Midbrain (tissue), 1 donor: ENCODE measurements at places on chromosomes 3 and 15.

GRCh38 chr3:181610973-181611265, 100.8 kb upstream of the SOX2 start:
- DNase-seq, result no peak

DNA sequence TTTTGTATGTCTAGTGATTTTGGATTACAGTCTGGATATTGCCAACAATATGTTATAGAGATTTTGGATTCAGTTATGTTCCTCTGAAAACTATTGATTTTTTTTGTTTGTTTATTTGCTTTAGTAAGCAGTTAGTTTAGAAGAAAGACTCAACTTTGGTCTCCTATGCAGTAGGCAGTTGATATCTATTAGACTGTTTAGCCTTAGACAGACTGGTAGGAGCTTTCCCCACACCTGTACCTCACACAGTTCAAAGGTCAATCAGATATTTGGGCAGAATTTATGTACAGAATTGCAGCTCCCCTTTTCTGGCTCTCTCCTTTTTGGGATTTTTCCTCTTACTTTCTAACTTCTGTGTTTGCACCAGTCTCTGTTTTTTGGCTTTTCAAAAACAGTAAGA, 42.3 kb downstream of the IL20RB start:
- no peak for DNase-seq

GRCh38 chr3:143676747-143677146, 171.5 kb downstream of the SLC9A9 start:
- no peak for DNase-seq

GRCh38 chr3:43906849-43907507, 216.2 kb downstream of the ABHD5 start:
- no peak for DNase-seq

DNA sequence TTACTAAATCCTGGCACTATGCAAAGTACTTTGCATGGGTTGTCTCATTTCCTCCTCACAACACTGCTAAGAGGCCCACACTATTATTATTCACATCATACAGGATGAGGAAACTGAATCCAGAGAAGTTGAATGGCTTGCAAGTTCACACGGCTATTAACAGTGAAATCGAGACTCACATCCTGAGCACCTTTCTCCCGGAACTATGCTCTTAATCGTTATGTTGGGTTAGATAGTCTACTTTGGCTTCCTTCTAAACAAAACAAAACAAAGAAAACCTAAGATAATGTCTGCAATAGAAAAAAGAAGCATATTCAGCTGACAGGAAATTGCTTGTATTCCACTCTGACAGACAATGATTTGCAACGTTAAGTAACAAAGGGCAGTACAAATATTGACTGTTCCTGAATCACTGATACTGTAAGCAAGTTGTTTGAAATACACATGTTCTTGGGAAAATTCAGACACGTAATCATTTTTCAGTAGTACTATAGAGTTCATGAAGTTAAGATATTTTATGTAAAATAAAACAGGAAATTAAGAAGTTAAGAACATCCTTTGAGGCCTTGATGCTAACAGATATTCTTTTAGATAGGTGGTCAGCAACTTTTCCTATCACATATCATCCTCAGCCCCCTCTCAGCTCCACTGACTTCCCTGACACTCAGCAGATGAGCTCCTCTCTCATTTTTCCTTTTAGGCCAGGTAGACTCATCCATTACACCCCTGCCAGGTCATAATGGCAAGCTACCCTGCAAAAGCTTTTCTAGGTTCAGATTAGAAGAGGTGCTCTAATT, 40.7 kb downstream of the C2CD4B start:
- no peak for DNase-seq

DNA sequence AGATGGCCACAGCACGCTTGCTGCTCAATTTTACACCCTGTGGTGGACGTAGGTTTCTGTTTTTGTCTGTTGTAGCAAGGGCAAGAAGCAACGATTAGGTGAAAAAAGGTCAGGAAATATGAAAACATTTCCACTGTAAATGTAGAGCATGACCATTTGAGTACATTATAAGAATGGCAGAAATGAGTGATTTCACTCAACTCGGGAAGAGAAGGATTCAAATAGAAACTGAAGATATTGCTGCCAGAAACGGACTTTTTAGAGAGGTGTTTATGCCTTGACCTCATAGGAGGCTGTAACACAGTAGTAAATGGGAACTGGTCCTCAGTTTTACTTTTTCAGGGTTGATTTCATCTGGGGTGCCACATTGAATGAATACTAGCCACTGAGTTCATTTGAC, 33.1 kb upstream of the GASK1A start:
- no peak for DNase-seq

DNA sequence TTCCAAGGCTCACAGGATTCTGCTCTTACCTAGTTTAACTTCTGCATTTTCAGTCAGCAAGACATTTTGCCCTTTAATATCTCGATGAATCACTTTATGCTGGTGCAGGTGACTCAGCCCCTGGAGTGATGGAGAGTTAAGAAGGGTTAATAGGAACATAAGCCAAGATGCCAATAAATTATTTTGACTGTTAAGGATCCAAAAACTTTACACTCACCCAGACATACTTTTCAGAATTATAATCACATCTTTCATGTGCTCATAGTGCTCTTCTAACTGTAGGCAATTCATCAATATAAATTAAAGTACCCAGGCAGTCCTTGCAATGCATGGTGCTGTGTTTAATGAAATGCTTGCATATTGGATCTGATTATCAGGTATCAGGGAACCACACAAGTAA, 164.1 kb upstream of the SLC2A2 start:
- no peak for DNase-seq

DNA sequence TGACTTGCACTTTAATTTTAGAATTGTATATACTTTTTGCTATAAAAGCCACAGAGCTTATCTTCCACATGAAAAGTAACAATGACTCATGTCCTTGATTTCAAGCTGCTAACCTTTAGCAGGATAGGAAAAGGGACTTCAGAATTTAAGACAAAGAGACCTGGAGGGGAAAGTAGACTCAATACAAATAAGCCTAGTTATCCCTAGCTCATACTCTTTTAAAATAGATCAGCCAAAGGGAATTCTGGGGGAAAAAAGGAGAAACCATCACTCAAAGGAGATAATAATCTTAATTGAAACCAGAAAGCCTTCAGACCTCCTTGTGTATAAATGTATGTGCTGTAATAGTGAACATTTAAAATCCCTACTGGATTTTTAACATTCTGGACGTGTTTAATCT, 930.3 kb downstream of the NTRK3 start:
- DNase-seq, result no peak

DNA sequence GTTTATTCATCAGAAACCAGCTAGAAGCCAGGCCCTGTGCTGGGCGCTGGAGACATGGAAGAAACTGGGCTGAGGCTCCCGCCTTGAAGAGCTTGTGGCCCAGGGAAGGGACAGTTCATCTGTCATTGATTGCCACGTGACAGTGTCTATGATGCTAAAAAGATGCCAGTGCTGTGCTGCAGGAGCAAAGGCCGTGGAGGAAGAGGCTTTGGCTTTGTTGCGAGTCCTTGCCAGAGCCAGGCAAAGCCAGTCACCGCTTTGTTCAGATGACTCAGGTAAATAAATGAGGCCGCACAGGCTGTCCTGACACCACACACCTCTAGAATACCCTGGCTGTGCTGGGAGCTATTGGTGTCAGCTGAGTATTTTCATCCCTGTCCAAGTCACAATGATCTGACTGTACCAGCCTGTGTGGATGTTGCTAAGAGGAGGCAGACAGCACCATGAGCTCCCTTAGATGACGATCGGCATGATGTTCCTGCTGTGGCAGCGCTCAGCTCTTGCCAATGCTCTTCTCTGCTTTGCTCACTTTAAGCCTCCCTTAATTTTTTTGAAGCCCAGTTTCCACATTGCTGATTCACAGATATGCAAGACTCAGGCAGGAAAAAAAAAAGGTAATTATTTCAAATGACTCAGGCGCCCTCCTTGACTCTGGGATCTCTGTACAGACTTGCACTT, 77.5 kb downstream of the CCNL1 start:
- DNase-seq, result no peak

GRCh38 chr3:23077126-23077525, 126.0 kb upstream of the UBE2E2 start:
- no peak for DNase-seq

DNA sequence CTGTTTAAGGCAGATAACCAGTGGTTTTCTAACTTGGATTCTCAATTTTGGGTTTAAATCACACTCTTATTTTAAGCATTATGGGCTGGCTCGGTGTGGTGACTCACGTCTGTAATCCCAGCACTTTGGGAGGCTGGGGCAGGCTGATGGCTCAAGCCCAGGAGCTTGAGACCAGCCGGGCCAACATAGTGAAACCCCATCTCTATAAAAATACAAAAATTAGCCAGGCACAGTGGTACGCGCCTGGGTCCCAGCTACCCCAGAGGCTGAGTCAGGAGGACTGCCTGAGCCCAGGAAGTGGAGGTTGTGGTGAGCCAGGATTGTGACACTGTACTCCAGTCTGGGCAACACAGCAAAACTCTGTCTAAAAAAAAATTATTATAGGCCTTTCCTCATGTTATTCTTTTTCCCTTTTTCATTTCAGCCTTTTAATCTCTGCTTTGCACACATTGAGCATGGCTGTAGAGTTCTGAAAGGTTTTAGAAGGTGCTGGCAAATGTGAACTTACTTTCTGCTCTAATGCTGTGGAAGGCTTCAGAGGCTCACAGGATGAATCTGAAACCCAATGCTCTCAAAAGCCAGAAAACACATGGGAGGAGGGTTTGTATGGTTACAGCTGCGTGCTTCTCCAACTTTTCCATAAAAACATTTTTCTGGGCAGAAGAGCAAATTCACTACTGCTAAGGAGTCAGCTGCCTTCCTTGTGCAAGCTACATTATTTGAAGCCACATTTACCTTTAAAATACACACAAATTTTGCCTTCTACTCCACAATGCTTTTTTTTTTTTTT, 32.5 kb downstream of the CHAC1 start:
- DNase-seq, result no peak

GRCh38 chr3:124014366-124014942, 22.5 kb upstream of the ROPN1 start:
- DNase-seq, result no peak
